ENCODE measurements at places on chromosomes 1 and 21.
A peak's percentile ranks its signal among the peaks of the same experiment; 100 is the strongest.

- DNase-seq = peak; percentile 82
Observed at GRCh38 chr1:23196627-23197328, 20.5 kb downstream of the HTR1D start.

GRCh38 chr1:49045371-49045770 lies 268.7 kb upstream of the BEND5 start:
- no peak for DNase-seq

DNA sequence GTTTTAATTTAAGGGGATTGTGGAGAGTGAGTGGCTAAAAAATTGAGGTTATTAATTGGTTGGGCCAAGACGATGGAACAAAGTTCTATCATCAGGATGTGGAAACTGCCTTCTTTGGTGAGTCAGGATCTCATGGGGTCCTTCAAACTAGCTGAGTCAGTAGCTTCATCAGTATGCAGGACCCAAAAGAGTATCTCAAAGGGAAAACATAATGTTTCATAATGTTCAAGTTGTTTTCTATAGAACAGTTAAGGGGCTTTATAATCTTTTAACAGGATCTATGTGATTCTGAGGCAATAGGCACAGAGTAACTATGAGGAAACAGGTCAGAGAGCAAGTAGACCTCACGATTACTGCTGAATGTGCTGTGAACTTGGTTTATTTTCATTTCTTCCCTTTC lies 3.2 kb upstream of the OLFML2B start:
- peak; percentile 86 for DNase-seq

GRCh38 chr1:185441605-185442004 lies 124.6 kb upstream of the IVNS1ABP start:
- peak; percentile 53 for DNase-seq

DNA sequence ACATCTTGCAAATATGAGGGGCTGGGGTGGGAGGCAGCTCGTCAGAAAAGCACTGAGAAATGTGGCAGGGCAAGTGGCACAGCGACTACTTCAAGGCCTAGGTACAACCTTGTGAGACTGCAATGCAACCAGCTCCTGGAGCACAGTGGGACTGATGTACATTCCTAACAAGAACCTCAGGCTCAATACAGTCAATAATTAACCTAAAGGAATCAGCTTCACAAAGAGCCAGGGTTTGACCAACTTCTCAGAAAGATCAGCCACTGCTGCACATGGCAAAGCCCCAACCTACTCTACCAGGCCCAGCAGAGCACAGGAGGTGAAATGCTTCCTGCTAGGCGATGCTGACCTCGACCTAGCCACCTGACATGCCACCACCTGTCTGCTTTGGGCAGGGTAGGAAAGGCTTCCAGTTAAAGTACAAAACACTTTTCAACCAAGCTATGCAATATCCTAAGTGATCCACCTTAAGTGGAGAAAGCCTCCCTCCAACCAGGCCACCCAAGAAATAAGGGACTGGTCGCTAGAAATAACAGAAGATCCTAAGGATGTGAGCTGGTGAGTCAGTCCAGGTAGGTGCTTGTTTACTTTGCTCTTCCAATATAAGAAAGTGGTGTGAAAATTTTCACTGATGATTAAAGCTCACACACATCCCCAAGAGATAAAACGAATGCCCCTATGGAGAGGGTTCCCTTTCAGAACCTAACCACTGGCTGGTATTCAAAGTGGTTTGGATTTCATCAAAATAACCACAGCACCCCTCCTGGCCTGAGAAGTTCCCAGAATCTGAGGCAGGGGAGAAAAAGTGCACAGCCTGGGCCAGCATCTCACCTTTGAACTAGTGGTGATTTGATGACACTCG lies 2.1 kb downstream of the RIPK4 start:
- no peak for DNase-seq

GRCh38 chr21:16241479-16241963 lies 511.7 kb downstream of the USP25 start:
- no peak for DNase-seq

DNA sequence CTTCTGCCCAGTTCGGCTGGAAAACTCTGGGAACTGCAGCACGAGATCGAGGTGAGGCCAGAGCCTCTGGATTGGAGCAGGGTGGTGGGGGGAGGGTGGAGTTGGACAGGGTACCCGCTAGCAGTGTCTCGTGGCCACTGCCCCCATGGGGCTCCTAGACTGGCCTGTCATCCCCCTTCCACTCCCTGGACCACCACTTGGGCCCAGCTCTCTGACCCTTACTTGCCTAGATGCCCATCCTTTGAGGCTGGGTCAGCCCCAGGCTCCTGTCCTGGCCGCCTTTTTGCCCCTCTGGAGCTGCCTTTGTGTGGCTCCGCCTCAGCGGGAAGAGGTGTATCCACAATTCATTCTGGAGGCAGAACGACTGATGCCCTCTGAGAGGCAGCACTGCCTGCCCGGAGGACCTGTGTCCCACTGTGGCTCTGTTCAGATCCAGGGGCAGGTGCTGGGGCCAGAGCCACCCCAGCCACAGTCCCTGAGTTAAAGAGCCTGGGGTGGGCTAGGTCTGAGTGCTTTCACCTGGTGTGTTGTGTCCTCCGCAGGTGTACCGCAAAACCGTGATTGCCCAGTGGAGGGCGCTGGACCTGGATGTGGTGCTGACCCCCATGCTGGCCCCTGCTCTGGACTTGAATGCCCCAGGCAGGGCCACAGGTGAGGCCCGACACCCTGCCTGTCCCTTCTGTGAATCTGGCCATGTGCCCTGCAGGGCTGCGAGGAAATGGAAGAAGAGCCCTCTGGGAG lies 17.7 kb downstream of the FAAH start:
- DNase-seq = no peak

GRCh38 chr1:227362039-227362438 lies 43.7 kb upstream of the CDC42BPA start:
- no peak for DNase-seq

- no peak for DNase-seq
Observed at GRCh38 chr1:219564109-219564508, 48.8 kb downstream of the ZC3H11B start.

DNA sequence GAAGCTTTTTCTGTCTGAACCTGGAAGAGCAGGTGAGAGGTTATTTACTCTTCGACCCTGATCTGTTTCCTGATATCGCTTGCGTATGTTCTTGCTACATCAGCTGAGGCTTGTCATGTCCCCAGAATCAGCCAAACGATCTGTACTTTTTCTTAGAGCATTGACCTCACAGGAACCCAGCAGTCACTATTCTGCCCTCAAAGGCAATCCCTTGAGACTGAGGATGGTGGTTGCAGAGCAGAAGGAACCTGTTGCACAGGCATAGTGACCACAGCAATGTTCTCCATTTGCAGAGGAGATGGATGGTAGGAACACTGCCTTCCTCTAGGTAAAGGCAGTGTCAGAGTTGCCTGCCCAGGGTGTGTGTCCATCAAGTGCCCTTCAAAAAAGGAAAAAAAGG lies 11.3 kb upstream of the LACTBL1 start:
- DNase-seq = no peak

GRCh38 chr1:119371815-119372214 lies 3.2 kb downstream of the HAO2 start:
- no peak for DNase-seq

DNA sequence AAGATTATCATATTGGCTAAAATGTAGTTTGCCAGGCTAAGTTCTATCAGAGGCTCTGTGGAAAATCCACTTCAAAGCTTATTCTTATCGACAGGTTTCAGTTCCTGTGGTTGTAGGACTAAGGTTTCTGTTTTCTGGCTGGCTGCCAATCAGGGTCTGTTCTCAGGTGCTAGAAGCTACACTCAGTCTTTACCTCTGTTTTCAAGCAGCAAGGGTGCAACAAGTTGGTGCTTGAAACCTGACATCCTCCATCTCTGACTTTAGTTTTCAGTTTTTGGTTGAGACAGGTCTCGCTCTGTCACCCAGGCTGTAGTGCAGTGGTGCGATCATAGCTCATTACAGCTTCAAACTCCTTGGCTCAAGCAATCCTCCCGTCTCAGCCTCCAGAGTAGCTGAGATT lies 15.3 kb upstream of the TMCO2 start:
- no peak for DNase-seq

- DNase-seq = no peak
Observed at GRCh38 chr21:38816400-38816977, 10.8 kb downstream of the ETS2 start.

DNA sequence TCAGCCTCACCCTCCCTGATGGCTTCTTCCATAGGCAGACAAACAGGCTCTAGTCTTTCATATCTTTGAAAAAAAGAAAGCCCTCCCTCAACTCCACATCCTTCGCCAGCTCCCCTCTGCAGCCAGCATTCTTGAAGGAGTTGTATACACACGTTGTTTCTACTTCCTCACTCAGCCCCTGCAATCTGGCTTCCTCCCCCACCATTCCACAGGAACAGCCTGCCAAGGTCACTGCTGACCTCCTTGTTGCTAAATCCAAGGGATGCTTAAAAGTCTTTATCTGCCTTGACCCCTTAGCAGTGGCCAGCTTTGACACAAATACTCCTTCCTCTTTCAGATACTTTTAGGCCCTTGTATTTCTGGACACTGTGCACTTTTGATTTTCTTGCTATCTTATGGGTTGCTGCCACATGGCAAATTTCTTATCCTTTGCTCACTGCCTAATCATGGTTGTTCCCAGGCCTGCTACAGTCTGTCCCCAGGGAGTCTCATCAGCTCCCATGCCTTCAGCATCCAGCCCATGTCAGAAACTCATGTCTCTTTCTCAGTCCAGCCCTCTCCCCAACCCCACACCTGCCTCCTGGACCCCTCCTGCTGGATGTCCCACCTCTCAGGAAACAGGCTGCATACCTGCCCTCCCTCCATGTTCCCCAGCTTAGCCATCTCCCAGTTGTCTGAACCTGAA lies 8.3 kb downstream of the FAM229A start:
- DNase-seq = peak; percentile 39

DNA sequence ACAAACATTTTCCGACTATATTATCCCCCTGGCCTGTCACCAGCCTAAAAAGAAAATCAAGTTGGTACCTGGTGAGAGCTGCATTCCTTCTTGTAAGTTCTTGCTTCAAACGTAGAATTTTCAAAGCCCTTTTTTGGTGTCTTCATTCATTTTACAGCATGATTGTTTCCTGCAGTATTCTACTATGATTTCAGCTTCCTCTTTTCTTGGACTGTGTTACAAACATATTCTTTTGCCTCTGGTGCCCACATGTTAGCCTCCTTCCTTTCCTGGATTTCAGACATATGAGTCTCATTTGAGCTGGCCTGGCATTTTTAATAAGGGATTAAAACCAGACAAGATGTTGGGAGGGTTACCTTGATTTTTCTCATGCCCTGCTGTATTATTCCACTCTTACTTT lies 142.5 kb downstream of the PIGK start:
- no peak for DNase-seq

DNA sequence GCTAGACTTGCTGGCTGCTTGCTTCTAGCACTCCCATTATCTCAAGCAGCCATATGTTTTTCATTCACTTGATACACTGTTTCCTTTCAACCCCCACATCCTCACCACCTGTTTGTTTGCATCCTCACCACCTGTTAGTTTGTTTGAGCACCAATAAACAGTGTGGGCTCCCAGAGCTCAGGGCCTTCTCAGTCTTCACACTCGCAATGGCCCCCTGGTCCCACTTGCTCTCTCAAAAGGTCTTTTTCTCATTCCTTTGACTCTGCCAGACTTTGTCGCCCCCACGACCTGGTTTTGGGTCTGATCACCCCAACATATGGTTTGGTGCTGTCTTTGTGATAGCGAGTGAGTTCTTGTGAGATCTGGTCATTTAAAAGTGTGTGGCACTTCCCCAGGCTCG lies 6.2 kb upstream of the PADI4 start:
- no peak for DNase-seq

DNA sequence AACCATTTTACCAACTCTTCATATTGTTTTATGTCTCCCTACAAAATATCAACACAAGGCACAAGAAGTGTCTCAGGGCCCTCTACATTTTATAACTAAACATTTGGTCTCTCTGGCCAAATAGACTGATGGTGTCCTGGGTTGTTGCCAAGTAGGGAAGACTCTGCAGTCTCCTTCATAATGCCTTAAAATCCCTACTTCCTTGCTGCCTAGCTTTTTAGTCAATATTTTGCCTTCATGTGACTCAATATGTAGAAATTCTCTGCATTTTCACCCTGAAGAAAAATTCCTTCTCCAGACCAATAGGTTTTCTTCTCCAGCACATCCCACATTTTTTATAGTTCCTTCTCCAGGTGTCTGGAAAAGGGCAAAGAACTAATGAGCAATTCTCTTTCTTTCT lies 72.6 kb upstream of the IPO9 start:
- no peak for DNase-seq

GRCh38 chr1:178530037-178530402 lies 17.1 kb downstream of the TEX35 start:
- peak; percentile 31 for DNase-seq

GRCh38 chr1:157925419-157926166 lies 67.9 kb upstream of the KIRREL1 start:
- DNase-seq = no peak

DNA sequence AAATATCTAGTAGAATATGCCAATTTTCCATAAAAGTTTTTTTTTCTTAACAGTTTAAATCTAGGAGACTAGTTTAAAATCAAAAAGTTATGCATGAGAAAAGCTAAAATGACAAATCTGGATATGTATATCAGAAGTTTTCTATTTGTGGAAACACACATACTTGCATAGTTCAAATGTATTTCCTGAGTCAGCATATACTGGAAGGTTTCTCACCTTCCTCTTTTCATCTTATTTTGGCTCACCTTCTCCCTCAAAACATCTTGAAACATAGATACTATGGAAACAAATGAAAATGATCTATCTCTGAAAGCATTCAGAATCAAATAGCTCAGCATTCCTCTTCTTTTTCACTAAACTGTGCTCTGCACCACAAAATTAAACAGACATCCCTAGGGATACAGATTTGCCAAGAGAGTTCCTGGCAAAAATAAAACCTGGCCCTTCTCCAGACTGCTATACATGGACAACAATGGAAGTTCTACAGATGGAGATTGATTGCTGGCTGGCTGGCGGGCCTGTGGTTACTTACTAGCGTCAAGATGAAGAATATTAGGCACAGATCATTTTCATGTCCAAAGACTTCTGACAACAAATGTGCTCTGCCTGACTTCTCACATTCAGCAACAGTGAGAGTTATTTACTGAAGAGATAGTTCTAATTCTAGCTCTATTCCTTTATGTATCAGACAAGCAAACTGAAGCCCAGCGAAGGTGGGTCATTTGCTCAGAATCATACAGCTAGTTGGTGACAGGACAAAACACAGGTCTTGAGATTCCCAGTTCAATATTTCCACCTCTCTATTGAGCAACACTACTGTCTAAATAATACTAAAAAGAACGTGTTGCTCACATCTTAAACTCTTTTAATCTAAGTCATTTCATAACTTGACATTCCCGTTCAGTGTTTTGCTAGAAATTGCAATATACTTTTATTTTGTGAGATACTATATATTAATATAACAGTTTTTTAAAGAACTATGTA lies 26.6 kb downstream of the DIPK1A start:
- DNase-seq = peak; percentile 99

DNA sequence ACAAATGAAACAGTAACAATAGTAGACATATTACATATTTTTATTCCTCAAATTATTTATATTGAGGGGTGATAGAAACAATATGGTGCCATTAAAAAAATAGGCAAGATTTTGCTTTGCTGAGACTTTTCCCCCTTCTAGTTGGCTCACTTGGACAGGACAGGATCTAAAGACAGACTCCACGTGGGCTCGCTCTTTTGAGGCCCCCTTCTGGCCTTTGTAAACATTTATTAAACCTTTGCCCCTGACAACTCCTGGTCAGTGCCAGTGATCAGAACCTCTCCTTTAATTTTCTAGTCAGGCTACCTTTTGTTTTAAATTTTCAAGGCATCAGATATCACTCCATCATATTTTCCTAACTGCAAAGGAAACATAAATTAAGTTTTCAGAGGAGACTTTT lies 49.7 kb upstream of the IFI44L start:
- DNase-seq = no peak

All from skeletal muscle cell (primary cell).